ENCODE measurements at places on chromosomes 6 and 20.

GRCh38 chr20:4169360-4170190 is 154.2 kb upstream of the RNF24 start:
- no peak for DNase-seq

- no peak for DNase-seq
Measured at GRCh38 chr6:129194306-129194941, 311.5 kb downstream of the LAMA2 start.

- no peak for DNase-seq
Measured at GRCh38 chr20:11176431-11176830, 502.6 kb upstream of the JAG1 start.

DNA sequence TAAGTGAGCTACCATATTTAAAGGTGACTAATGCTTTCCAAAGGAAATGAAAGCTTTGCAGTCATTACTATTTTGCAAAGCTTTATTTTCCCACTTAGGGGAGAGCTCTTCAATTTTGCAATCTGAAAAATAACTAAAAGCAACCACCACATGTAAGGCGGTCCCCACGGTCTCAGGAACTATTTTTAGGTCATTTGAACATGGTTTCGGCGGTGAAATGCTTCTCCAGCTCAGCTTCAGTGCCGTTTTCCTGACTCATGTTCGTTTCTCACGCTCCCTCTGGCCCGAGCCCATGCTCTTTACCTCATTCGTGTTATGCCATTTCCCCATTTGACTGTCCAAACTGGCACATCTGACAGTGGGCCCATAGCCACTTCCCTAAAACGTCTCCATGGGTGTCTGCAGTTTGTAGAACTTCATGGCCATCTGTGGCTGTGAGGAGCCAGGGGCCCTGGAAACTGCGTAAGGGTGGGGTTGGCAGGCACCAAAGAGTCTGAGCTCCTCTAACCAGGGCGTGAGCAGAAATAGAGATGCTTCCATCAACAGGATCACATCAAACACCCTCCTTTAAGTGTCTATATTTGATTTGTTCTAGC is 46.5 kb downstream of the ADTRP start:
- DNase-seq, result no peak

DNA sequence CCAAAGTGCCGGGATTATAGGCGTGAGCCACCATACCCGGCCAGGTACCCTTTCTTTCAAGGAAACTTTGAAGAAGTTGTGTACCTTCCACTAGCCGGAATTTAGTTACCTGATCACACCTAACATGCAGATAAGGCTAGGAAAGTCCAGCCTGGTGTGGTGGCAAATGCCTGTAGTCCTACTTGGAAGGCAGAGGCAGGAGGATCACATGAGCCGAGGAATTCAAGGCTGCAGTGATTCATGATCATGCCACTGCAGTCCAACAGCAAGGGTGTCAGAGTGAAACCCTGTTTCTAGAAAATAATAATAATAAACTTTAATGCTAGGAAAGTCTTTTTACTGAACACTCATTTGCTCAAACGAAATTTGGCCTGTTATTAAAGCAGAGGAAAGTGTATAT is 21.0 kb downstream of the NFYA start:
- no peak for DNase-seq

DNA sequence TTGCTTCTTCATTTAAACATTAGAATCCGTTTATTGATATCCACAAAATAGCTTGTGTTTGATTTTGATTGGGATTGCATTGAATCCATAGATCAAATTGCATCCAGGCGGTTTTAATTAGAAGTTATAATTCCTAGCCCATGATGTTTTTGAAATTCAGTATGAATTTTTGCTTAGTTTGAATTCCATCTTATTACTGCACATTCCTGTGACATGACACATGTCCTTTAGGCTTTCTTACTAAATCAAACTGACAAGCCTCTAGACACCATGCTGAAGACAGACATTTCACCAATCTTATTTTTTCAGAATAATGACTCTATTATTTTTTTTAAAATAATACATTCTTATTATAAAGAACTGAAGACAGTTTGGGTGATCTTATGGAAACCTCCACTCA is 21.4 kb upstream of the PI16 start:
- no peak for DNase-seq

- no peak for DNase-seq
Measured at GRCh38 chr6:12602951-12603672, 113.5 kb upstream of the PHACTR1 start.

GRCh38 chr6:26022132-26022472 is 59.5 kb downstream of the TRIM38 start:
- no peak for DNase-seq

- DNase-seq, result no peak
Measured at GRCh38 chr20:44241796-44242195, 5.3 kb upstream of the GDAP1L1 start.

GRCh38 chr6:116330511-116330910 is 40.2 kb upstream of the DSE start:
- no peak for DNase-seq

DNA sequence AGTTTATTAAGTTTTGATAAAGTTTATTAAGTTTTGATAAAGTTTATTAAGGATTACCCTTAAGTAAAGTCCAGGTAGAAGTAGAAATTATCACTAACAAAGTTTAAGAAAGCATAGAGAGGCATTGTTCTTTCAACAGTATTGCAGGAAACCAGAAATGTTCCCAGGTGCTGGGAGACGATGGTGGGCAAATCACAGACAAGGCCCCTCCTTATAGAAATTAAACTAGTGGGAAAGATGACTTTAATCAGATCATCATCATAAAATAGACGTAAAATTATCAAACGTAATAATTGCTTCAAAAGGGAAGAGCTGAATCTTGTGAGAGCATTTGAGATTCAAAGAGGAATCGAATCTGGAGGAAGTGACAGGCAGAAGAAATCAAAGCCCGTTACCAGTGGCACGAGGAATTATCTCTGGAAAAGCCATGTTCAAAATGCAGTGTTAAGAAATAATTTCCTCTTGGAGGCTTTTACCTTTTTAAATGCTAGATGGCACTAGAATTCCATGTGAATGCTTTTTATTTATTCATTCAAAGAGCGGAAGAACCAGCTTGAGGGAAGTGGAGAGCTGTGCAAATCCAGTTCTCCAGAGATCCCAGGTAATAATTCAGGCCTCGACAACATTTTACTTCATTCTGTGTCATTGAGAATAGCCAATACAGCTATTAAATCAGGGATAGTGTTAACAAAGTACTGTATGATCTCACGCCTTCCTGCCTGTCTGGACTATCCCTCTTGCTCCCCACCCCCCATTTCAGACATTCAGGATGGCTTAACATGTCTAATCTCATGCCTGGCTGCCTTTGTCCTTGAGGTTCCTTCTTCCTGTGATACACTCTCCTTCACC is 1.0 kb upstream of the APMAP start:
- DNase-seq, result no peak

DNA sequence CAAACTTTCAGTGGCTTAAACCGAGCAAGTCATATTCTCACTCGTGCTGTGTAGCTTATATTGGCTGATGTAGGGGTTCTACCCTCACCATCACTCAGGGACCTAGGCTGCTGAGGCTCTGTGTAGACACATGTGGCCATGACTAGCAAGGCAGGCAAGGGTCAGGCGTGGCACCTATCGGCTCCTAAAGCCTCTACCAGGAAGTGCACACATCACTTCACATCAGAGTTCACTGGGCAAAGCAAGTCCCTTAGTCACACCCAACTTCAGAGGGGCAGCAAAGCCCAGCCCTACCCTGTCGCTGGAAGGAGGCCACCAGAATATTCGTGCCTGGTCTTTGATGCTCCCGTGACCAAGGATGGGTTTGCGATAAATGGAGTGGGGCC is 42.9 kb downstream of the PPP1R14C start:
- no peak for DNase-seq

DNA sequence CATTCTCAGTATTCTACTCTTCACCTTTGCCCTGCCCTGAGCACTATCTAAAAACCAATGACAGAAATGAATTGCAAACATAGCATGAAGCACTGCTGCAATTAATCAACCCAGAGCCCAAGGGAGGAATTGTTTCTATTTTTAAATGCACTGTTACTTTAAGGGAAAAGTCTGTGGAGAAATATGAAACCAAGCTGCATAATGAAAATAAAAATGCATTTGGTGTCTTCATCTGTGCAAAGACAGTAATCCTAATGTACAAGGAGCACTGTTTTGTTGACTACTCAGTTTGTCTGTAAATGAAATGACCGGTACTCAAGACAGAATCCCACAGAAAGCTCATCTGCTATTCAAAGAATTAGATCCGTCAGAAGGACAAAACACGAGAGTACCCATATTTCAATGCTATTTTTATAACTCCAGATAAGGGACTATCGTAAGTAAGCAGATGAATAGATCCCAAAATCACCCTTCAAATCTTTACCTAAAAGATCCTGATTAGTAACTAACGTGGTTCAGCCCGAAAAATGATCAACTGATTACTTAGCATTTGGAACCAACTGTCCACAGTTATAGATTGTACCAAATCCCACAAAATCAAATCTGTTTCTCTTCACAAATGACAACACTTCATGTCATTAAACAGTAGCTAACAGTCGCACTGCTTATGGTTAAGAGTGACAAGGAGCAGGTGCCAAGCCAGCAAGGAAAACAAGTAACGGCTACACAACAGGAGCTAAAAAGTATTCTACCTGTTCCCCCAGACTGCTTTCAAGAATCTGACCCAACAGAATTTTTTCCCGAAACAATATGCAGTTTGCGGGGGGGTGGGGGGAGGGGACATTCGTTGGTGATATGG is 2.4 kb downstream of the KIF13A start:
- DNase-seq, result no peak

GRCh38 chr6:7998103-7998725 is 66.0 kb downstream of the BLOC1S5 start:
- no peak for DNase-seq

DNA sequence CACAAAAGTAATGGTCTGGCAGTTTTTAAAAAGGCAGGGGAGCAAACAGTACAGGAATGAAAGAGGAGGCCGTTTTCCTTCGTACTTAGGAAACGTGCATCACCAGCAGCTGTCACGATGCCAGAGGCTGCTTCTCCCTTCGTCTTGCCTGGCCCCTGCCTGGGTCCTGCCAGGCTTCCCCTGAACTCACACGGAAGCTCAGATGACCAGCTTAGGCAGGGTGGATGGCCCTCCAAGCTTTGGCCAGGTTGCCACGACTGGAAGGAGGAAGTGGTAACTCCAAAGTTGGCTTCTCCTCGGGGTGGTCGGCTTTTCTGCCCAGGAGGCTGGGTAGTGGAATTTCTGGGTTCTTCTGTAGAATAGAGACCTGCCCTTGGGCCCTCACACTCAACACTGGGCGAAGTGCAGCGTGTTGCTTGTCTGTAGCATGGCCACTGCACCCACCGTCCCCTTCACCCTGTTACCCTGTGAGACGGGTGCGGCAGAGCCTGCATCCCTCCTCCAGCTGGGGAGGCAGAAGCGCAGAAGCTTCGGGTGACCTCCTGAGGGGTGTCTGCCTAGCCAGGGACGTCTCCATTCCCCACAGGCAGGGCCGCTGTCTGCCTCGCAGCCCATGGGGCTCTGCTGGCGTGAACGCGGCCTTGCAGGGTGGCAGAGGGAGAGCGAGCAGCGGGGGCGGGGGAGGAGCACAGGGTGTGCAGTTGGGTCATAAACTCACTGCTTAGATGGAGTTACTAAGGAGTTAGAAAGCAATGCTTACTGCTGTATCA is 18.4 kb upstream of the RBM38 start:
- no peak for DNase-seq

GRCh38 chr6:30325873-30326525 is 728 bp upstream of the TRIM39 start:
- DNase-seq, result peak; percentile 44

DNA sequence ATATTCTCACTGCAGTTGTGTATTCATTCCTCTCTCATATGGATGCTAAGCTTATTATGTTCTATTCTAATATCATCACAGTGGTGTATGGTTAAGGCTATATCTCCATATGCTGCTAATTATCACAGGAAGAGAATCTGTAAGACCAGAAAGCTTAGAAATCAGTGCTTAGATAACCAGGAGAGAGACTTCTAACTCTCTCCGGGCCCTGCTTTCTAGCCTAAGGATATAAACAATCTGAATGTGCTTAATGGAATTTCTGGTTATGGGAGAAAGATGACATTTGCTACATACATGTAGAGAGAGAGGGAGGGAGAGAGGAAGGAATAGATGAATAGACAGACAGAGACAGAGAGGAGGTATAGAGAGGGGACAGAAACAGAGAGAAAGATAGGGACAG is 1231.3 kb downstream of the EPHA7 start:
- no peak for DNase-seq

DNA sequence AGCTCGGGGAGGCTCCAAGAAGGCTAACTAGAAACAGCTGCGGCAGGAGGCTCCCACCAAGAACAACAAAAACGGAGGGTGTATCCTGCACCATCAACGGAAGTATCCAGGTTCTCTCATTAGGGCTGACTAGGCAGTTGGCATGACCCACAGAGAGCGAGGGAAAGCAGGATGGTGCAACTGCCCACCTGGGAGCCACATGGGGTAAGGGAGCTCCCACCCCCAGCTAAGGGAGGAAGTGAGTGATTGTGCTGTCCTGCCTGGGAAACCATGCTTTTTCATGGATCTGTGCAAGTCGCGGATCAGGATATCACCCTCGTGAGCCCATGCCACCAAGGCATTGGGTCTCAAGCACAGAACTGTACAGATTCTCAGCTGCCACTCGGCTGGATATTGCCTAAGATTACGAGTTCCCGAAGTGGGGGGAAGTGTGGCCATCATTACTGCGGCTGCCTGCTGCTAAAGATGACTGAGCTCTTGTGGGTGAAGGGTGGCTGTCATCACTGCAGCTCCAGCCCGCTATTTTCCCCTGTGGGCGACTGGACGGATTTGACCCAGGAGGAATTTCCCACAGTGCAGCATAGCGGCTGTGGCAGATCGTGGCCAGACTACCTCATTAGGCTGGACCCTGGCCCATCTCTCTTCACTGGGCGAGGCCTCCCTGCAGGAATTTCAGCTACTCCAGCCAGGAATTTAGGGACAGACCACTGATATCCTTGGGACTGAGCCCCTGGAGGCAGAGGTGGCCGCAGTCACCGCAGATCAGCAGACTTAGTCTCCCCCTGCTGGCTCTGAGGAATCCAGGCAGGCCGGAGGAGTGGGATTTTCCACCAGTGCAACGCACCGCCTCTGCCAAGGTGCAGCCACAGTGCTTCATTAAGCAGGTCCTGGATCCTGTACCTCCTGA is 515.7 kb downstream of the FRK start:
- no peak for DNase-seq

- DNase-seq, result no peak
Measured at GRCh38 chr6:141653590-141653989, 479.1 kb upstream of the GJE1 start.

GRCh38 chr20:61727761-61728160 is 337.9 kb downstream of the TAF4 start:
- DNase-seq, result no peak

Measured in activated T-helper 1 cell treated with anti-CD3 and anti-CD28 coated beads, Interleukin-2, amount 50 U/mL, for 16 hours (primary cell).